M059J (cell line): ENCODE measurements at places on chromosomes 13 and 19. TPM values are rescaled to one million over a fixed set of nuclear protein-coding genes. Genes with fewer than 3 reads are reported as not detected.
A peak's percentile ranks its signal among the peaks of the same experiment; 100 is the strongest.

The IFNL1 gene
- 1.3 TPM in 1 of 2 replicates, not detected in the other for total RNA-seq

The METTL21C gene
- not detected in 2 replicates for total RNA-seq

DNA sequence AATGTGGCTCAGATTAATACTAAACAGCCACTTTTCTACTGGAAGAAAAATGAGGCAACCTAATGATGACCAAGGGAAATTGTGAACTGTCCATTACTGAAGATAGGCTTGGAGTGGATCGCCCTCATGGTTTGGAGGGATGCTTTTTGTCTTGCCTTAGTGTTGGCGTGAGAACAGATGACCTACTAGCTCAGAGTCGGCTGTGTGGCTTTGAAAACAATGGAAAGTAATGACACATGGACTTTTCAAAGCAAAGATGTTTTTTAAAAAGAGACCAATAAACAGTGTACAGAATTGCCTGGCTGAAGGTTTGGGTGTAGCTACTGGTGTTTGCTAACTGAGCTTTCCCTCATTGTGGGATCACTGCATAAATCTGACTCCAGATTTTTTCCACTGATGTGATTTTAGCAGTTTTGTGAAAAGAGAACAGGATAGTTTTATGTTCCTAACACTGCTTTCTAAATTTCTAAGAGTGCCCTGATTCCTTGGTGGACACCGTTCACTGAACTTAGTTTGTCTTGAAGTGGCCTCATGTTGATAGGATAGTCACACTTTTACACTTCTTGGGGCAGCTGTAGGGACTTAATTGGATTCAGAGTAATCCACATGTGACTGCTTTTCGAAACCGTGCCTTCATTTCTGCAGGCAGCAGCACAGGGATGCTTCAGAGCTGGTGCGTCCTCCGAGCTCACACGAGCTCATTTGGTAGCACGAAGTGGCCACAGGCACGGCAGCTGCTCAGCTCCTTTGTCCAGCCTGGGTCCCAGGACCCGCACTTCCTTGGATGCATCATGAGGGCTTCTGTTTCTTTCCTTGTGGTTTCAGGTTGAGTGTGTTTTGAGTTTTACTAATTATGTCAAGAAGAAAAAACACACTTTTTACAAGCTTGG lies 4.3 kb downstream of the CEBPG start:
- no peak for DNase-seq

The ALKBH6 gene
- 54.6 and 64.6 TPM in 2 replicates for total RNA-seq

DNA sequence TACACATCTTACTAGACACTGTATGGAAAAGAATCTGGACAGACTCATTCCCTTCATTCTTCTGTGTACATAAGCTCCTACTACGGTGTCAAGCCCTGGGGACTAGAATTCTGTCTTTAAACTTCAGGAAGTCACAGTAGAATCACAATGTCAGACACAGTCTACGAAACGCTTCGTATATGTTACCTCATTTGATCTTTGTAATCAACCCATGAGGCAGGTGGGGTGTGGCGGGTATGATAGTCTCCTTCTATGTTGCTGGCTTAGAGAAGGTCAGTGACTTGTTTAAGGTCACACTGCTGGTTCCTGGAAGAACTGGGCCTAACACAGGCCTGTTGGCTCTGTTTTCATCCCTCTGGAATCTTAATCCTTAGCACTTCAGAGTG lies 32.2 kb upstream of the TPT1 start:
- DNase-seq, result no peak

GRCh38 chr13:51823863-51824262 lies 19.9 kb upstream of the DHRS12 start:
- DNase-seq, result no peak

DNA sequence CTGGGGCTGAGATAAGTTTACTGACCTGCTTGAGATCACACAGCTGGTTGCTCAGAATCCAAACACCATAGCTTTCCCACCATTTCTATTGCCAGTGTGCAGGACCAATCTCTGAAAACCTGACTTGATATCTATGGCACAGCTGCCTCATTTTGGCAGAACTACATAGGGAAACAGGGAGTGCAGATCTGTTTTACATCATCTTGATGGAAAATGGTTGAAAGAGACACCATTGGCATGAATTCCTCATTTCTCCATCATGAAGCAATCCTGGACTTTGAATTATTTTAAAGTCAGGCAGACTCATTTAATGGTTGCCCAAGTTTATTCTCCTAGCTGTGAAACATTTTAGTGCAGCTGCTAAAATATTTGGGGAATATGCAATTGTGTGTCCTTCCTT lies 1628.2 kb upstream of the SLC10A2 start:
- no peak for DNase-seq

- no peak for DNase-seq
Observed at GRCh38 chr19:2978772-2979171, 1.4 kb downstream of the TLE6 start.

DNA sequence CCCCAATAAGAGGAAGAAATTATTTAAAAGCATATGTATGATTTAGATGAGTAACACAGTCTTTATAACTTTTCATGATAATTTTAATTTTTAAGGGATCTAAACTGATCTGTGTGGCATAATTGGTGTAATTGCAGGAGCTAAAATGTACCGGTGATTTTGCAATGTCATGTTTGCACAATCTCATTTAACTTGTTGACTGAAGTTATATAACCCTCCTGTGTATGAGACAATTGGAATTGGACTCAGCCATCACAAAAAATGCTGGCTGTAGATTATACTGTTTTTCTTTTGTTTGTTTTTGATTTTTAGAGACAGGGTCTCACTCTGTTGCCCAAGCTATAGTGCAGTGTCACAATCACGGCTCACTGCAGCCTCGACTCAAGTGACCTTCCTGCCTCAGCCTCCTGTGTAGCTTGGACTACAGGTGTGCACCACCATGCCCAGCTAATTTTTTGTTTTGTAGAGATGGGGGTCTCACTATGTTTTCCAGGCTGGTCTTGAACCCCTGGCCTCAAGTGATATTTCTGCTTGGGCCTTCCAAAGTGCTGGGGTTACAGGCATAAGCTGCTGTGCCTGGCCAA lies 26.1 kb downstream of the FGF9 start:
- DNase-seq, result no peak

DNA sequence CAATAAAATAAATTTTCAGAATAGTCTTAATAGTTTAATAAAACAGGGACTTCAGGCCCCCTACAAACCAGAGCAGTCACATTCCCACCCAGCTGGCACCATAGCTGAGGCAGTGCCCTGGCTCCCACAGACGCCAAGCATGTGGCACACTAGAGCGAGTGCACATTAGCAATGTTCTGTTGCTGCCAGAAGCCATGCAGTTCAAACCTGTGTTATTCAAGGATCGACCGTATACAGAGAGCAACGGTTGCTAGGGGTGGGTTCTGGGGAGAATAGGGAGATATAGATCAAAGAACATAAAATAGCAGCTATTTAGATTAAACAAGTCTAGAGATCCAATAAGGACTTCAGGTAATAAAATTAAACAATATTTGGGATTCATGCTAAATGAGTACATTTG lies 419.3 kb upstream of the KLHL1 start:
- DNase-seq, result no peak

The KIR3DL1 gene
- not detected in 2 replicates for total RNA-seq

- peak; percentile 26 for DNase-seq
Observed at GRCh38 chr19:1407528-1408299, at the start of gene DAZAP1. DAZAP1 (plus strand) TSS chr19:1407586; CDS start chr19:1407774, 188 bp downstream.

The ZNF345 gene
- 0.96 and 3.0 TPM in 2 replicates for total RNA-seq

DNA sequence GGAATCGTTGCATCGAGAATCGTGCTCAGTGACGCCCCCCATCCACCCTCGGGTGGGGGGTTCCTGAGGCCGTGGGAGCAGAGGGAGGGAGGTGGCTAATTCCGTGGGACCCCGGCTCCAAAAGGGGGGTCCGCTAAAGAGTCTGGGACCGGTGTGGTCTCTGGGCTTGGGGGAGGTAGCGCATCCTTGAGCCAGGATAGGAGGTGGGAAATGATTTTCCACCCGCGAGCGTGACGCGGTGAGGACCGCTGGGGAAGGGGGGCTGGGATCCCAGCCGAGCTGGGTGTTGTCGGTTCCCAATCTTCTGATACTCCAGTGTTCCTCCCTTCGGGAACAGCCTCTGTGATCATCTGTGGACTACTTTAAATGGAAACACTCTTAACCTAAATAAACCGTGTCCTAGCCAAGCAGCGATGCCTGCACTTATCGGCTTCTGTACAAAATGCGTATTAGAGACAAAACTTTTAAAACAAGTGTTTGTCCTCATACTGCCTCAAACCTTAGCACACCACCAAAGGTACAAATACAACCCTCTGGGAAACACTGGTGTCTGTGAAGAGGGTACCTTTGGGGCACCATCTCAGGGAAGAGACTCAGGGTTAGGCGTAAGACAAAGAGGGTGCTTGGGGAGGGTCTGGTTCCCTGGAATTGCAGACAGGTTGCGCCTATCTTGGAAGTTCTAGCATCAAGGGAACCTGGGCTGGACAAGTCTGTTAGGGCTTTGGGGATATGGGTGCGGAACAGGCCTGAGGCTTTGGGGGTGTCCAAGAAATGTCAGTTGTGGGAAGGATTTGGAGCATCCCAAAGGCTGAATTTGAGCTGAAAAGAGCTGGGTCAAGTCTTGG lies 16.0 kb downstream of the KCNC3 start:
- no peak for DNase-seq

- peak; percentile 51 for DNase-seq
Observed at GRCh38 chr13:97108530-97108900, 113.6 kb upstream of the MBNL2 start.

The PPM1N gene
- total RNA-seq, result 0.64 TPM in 1 of 2 replicates, not detected in the other

- no peak for DNase-seq
Observed at GRCh38 chr19:4338441-4339355, at the start of gene STAP2. STAP2 (minus strand) TSS chr19:4338827; CDS start chr19:4338753, 74 bp downstream.

DNA sequence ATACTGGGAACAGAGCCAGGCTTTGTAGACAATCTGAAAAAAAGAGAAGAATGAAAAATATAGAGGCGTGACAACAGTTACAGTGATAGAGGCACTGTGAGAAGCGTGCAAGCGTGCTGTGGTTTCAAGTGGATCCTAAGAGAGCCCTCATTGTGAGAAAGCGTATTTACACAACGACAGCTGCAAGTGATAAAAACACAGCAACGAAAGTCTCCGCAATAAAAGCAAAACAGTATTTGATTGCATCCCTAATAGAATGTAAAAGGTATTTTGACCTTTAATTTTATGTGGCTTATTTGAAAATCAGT lies 642.7 kb upstream of the ARGLU1 start:
- no peak for DNase-seq

- DNase-seq, result peak; percentile 50
Observed at GRCh38 chr13:102580552-102581169, 16.1 kb upstream of the TPP2 start.

GRCh38 chr19:50567882-50568727 lies at the start of gene LRRC4B:
LRRC4B (minus strand) TSS chr19:50568435; CDS start chr19:50548838, 19,597 bp downstream.
- DNase-seq, result no peak

- DNase-seq, result no peak
Observed at GRCh38 chr13:80684217-80684991, 343.5 kb upstream of the SPRY2 start.

The DNAJC3 gene
- 25.2 and 33.3 TPM in 2 replicates for total RNA-seq

- DNase-seq, result no peak
Observed at GRCh38 chr13:112111239-112111857, 44.4 kb downstream of the SOX1 start.

The KLK3 gene
- not detected in 2 replicates for total RNA-seq

The LRRC63 gene
- not detected in 2 replicates for total RNA-seq

DNA sequence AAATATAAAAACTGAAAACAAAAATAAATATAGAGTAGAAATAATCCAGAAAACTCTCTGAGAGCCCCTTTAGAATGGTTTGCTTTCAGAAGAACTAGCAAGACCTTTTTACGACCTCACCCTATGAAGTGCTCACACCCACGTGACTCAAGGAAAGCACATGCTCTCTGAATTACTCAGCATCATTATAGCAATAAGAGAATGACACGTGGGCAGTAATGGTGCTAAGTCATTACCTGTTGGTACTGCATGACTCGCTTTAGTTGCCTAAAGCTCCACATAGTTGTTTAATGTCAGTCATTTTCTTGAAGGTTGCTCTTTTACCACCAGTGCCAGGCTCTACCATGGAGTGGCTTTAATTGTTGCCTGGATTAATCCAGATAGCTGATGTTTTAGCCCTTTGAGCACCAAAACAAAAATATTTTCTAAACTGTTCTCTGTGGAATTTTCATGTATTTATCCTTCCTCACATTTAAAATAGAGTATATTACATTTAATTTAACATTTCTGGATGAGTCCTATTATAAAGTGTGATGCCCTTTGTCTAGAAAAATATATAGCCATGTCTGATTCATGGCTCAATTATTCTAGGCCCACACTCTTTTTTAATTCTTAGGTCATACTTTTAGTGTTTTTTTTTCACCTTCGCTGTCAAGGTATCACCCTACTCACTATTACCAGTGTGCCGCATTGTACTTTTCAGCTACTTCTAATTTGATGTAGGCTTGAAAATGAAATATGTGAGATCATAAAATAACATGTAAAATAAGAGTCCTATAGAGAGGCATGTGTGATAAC lies 56.8 kb downstream of the THSD1 start:
- peak; percentile 89 for DNase-seq

- peak; percentile 26 for DNase-seq
Observed at GRCh38 chr13:109776575-109776974, 9.8 kb downstream of the IRS2 start.

DNA sequence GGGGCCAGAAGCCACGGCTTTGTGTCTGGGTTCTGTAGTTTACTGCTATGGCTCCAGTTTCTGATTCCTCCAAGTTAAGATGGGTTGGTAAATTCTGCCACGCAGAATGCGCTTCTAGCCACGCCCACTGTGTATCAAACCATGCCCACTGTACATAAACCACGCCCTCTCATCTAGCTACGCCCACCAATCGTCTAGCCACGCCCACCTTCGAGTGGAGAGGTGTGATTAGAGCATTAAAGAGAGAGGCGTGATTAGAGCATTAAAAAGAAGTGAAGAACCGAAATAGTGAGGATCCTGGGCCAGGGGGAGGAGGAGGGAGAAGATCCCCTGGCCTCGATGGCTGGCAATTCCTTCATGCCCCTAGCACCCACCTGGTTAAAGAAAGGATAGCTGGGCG lies 43.7 kb upstream of the ADGRE5 start:
- DNase-seq, result peak; percentile 36

DNA sequence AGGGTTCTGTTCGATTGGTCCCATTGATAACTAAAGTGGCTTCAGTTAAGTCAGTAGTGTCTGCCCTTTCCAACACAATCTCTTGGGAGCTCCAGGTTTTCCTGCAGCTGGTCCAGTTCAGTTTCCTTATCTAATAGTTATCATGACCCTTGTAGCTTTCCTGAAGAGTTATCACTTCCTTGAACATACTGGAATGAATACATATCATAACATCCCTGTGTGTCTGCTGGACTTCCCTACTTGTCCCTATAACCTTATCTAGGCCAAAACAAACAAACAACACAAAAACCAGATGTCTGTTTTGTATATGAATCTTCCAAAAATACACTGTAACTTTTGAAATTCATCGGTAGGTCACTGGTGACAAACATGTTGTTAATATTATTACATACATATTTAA lies 167.6 kb downstream of the DCT start:
- no peak for DNase-seq

The NKPD1 gene
- total RNA-seq, result not detected in 2 replicates

The PGLYRP2 gene
- total RNA-seq, result 0.17 TPM in 1 of 2 replicates, not detected in the other
